ENCODE measurements at places on chromosomes 5 and 9.
A peak's percentile ranks its signal among the peaks of the same experiment; 100 is the strongest.

- H3K27ac ChIP-seq = peak overlapping the region; percentile 55
- no peaks in the 10 kb centered on the region for H3K4me1 ChIP-seq
- H3K27me3 ChIP-seq = no peaks in the 10 kb centered on the region
- no peaks in the 10 kb centered on the region for H3K36me3 ChIP-seq
- no peak overlapping the region for H3K4me3 ChIP-seq
Measured at GRCh38 chr9:108094676-108094993, 605.1 kb upstream of the KLF4 start.

- H3K27ac ChIP-seq = no peak overlapping the region
- no peaks in the 10 kb centered on the region for H3K27me3 ChIP-seq
- no peak overlapping the region for H3K4me3 ChIP-seq
- H3K4me1 ChIP-seq = no peaks in the 10 kb centered on the region
Measured at GRCh38 chr5:97408331-97408730, 225.3 kb upstream of the RIOK2 start.

DNA sequence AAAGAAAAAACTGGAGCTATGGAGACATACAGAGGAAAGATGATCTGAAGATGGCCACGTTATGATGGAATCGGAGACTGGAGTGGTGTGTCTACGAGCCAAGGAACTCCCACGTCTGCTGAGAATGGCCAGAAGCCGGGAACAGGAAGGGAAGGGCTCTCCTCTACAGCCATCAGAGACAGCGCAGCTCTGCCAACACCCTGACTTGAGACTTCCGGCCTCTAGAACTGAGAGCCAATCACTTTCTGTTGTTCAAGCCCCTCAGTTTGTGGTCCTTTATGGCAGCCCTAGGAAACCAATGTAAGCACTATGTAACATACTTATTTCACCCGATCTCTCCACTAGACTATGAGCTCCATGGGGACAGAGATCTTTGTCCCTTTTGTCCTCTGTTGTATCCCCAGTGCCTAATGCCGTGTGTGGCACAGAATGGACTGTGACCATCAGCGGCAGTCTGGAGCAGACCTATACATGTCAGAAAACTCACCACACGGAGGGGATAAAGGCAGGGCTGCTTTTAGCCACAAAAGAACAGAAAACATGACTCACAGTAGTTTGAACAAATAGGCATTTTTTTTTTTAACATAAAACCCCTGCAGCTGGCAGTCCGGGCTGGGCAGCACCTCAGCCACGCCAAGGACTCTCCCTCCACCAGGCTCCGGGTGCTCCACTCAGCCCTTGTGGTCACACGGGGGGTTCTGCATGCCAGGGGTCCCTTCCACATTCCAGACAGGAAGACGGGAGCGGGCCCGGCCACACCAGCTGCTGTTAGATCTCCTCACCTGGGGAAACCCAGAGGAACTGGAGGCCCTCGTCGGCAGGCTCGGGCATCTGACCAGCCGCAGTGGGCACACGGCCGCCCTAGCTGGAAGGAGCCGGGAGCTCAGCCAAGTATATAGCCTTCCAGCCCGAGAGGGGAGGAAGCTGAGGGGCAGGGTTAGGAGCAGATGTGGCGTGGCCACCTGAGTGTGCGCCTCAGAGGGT is 16.1 kb upstream of the MXD3 start:
- no peak overlapping the region for H3K27ac ChIP-seq
- no peak for DNase-seq
- no peak overlapping the region for H3K4me3 ChIP-seq
- H3K27me3 ChIP-seq = no peaks in the 10 kb centered on the region
- no peaks in the 10 kb centered on the region for H3K4me1 ChIP-seq

DNA sequence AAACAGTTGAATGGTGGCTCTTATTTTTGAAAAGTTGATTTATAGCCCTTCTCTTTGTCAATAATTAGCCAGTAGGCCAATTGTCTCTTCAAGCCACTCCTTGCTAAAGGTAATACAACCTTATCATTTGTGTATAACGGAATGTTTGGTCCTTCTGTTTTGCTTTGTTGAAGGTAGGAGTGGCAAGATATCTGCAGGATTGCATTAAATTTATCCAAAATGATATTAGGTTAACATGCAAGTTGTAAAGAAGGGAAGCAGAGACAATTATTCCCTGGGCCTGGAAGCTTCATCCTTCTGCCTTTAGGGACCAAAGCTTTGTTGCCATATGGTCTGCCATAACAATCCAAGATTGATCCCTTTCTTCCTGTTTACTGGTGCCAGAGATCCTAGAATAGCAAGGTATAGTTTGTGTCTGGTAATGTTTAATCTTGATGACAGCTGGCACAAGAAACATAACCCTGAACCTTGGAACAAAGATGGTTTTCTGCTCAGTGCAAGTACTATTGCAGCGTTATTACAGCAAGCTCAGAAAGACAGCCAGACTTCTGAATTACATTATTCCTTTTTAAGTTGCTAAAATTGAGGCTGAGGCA is 15.5 kb upstream of the FSD1L start:
- H3K4me3 ChIP-seq = no peak overlapping the region
- no peak for DNase-seq
- no peak overlapping the region for H3K27ac ChIP-seq
- no peaks in the 10 kb centered on the region for H3K4me1 ChIP-seq

- DNase-seq = no peak
- H3K4me3 ChIP-seq = no peak overlapping the region
- no peaks in the 10 kb centered on the region for H3K27me3 ChIP-seq
- H3K27ac ChIP-seq = no peak overlapping the region
Measured at GRCh38 chr9:113488490-113488889, 25.0 kb downstream of the RGS3 start.

- no peak for DNase-seq
- H3K36me3 ChIP-seq = no peaks in the 10 kb centered on the region
- no peak overlapping the region for H3K4me3 ChIP-seq
- H3K27ac ChIP-seq = no peak overlapping the region
- H3K4me1 ChIP-seq = no peaks in the 10 kb centered on the region
Measured at GRCh38 chr9:114494776-114495569, 10.3 kb downstream of the WHRN start.

DNA sequence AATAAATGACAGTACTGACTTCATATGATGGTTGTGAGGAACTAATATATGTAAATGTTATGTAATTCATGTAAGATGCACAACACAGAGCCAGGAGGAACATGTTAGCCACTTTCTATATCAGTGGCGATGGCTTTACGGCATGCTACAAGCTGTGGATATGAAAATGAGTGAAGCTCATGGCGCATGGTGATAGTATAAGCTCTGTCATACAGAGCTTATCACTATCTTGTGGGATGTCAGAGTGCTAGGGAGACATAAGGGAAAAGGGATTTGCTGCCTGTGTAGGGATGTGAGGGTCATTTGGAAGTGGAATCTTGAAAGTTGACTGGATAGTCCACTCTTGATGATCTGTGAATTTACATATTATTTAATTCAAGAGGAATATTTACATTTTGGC is 13.6 kb downstream of the CPEB4 start:
- no peak overlapping the region for H3K4me3 ChIP-seq
- H3K27me3 ChIP-seq = no peaks in the 10 kb centered on the region
- no peak for DNase-seq
- no peaks in the 10 kb centered on the region for H3K36me3 ChIP-seq
- H3K27ac ChIP-seq = no peak overlapping the region

GRCh38 chr9:124784509-124784908 is 7.6 kb downstream of the OLFML2A start:
- H3K4me3 ChIP-seq = no peak overlapping the region
- H3K27me3 ChIP-seq = no peaks in the 10 kb centered on the region
- no peak for DNase-seq
- H3K36me3 ChIP-seq = no peaks in the 10 kb centered on the region

- peak; percentile 89 for DNase-seq
- peak within 1 kb of the TSS; percentile 66 for H3K4me3 ChIP-seq
- H3K27me3 ChIP-seq = peaks cover 7% of the 10 kb centered on the region
- peaks cover 5% of the 10 kb centered on the region for H3K4me1 ChIP-seq
- no peaks in the 10 kb centered on the region for H3K36me3 ChIP-seq
Measured at GRCh38 chr9:90801241-90801972, at the start of gene SYK. TSS of gene SYK (plus strand) at chr9:90801819. CDS start at chr9:90843899, 42,080 bp downstream.

GRCh38 chr5:135546912-135547311 is 11.1 kb upstream of the NEUROG1 start:
- peaks cover 13% of the 10 kb centered on the region for H3K27me3 ChIP-seq
- no peaks in the 10 kb centered on the region for H3K36me3 ChIP-seq
- no peak for DNase-seq

- H3K4me1 ChIP-seq = no peaks in the 10 kb centered on the region
- H3K36me3 ChIP-seq = no peaks in the 10 kb centered on the region
- DNase-seq = no peak
- no peaks in the 10 kb centered on the region for H3K27me3 ChIP-seq
- H3K4me3 ChIP-seq = no peak overlapping the region
- H3K27ac ChIP-seq = no peak overlapping the region
Measured at GRCh38 chr5:59817536-59817935, 76.0 kb downstream of the PDE4D start.

- no peak for DNase-seq
- no peaks in the 10 kb centered on the region for H3K36me3 ChIP-seq
- H3K4me1 ChIP-seq = no peaks in the 10 kb centered on the region
- no peak overlapping the region for H3K4me3 ChIP-seq
- no peak overlapping the region for H3K27ac ChIP-seq
Measured at GRCh38 chr5:71907001-71907588, 188.0 kb downstream of the CARTPT start.

GRCh38 chr9:115461280-115461679 is 343.3 kb upstream of the TNC start:
- H3K27ac ChIP-seq = no peak overlapping the region
- H3K4me3 ChIP-seq = no peak overlapping the region
- no peak for DNase-seq
- no peaks in the 10 kb centered on the region for H3K36me3 ChIP-seq

DNA sequence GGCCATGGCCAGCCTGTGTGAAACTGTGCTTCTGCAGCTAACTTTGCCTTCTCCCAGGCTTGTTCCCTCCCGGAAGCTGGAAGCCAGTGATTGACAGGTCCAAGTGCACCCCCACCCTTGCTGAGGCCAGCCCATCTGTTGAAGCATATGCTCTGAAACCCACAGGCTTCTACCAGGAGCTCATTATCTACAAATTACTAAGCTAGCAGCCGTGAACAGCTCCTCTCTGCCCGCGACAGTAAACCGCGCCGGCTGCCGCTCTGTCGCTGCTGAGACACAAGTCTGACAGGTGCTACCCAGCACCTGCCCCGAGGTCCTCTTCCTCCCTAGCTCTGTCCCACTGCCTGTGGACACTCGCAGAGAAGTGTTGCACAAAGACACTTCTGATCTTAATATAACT is 490.9 kb downstream of the GADD45G start:
- no peak overlapping the region for H3K27ac ChIP-seq
- DNase-seq = no peak
- H3K27me3 ChIP-seq = no peaks in the 10 kb centered on the region
- no peak overlapping the region for H3K4me3 ChIP-seq

GRCh38 chr5:54721951-54722654 is 204.5 kb downstream of the SNX18 start:
- no peaks in the 10 kb centered on the region for H3K27me3 ChIP-seq
- no peaks in the 10 kb centered on the region for H3K36me3 ChIP-seq
- no peak overlapping the region for H3K27ac ChIP-seq
- H3K4me3 ChIP-seq = no peak overlapping the region
- DNase-seq = no peak
- no peaks in the 10 kb centered on the region for H3K4me1 ChIP-seq

GRCh38 chr5:156951359-156951758 is 11.7 kb downstream of the TIMD4 start:
- H3K4me3 ChIP-seq = no peak overlapping the region
- no peaks in the 10 kb centered on the region for H3K36me3 ChIP-seq
- H3K4me1 ChIP-seq = no peaks in the 10 kb centered on the region
- H3K27me3 ChIP-seq = no peaks in the 10 kb centered on the region
- no peak for DNase-seq

GRCh38 chr9:101711330-101711941 is 27.0 kb downstream of the GRIN3A start:
- no peaks in the 10 kb centered on the region for H3K4me1 ChIP-seq
- no peak overlapping the region for H3K27ac ChIP-seq
- no peak overlapping the region for H3K4me3 ChIP-seq
- no peak for DNase-seq
- H3K36me3 ChIP-seq = no peaks in the 10 kb centered on the region
- no peaks in the 10 kb centered on the region for H3K27me3 ChIP-seq

- H3K27me3 ChIP-seq = no peaks in the 10 kb centered on the region
- no peaks in the 10 kb centered on the region for H3K36me3 ChIP-seq
- H3K27ac ChIP-seq = no peak overlapping the region
- no peak overlapping the region for H3K4me3 ChIP-seq
- H3K4me1 ChIP-seq = no peaks in the 10 kb centered on the region
- no peak for DNase-seq
Measured at GRCh38 chr5:7759257-7759871, 91.6 kb downstream of the CFAP90 start.

GRCh38 chr9:98995971-98996504 is 52.3 kb downstream of the COL15A1 start:
- H3K36me3 ChIP-seq = no peaks in the 10 kb centered on the region
- no peak overlapping the region for H3K4me3 ChIP-seq
- no peak overlapping the region for H3K27ac ChIP-seq

GRCh38 chr9:73180403-73180802 is 28.7 kb downstream of the ANXA1 start:
- no peaks in the 10 kb centered on the region for H3K36me3 ChIP-seq
- no peak for DNase-seq
- no peaks in the 10 kb centered on the region for H3K4me1 ChIP-seq
- H3K27ac ChIP-seq = no peak overlapping the region
- no peaks in the 10 kb centered on the region for H3K27me3 ChIP-seq

DNA sequence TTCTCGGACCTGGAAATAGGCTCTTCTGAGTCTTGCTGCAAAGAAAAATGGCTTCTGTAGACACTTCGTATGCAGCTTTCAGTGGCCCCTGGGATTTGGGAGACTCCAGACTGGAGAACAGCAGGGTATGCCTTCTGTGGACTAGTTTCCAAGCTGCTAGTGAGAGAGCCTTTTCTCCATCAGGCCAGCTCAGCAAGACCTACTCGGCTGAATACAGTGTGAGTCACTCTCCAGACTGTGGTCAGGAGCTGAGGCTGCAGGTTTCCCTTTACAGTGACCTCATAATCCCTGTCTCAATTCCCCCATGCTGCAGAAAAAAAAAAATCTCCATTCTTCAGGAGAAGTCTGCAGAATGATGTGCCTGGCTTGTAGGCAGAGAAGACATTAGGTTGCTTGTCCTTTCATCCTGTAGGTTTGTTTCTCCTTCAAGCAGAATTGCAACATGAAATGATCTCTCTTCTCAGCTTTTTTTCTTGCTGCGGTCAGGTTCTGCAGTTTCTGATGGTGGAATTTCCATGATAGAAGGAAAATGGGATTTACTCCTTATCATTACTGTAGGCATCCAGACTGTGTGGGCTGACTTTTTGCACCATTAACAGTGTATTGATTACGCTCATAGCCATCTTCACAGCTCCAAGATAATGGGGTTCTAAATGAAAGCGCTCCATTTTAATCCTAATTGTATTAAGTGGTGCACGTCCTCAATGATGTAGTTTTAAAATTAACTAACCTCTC is 78.3 kb upstream of the TNFSF8 start:
- no peak for DNase-seq
- no peaks in the 10 kb centered on the region for H3K27me3 ChIP-seq
- no peak overlapping the region for H3K4me3 ChIP-seq
- no peaks in the 10 kb centered on the region for H3K4me1 ChIP-seq

GRCh38 chr9:82196622-82197441 is 208.3 kb downstream of the SPATA31D1 start:
- H3K4me1 ChIP-seq = no peaks in the 10 kb centered on the region
- no peak for DNase-seq
- H3K27ac ChIP-seq = no peak overlapping the region
- no peak overlapping the region for H3K4me3 ChIP-seq
- H3K36me3 ChIP-seq = no peaks in the 10 kb centered on the region
- H3K27me3 ChIP-seq = no peaks in the 10 kb centered on the region
